Transverse colon (tissue), 4 donors: ENCODE measurements at places on chromosomes 5 and 9. TPM values are rescaled to one million over a fixed set of nuclear protein-coding genes. Genes with fewer than 3 reads are reported as not detected.

DNA sequence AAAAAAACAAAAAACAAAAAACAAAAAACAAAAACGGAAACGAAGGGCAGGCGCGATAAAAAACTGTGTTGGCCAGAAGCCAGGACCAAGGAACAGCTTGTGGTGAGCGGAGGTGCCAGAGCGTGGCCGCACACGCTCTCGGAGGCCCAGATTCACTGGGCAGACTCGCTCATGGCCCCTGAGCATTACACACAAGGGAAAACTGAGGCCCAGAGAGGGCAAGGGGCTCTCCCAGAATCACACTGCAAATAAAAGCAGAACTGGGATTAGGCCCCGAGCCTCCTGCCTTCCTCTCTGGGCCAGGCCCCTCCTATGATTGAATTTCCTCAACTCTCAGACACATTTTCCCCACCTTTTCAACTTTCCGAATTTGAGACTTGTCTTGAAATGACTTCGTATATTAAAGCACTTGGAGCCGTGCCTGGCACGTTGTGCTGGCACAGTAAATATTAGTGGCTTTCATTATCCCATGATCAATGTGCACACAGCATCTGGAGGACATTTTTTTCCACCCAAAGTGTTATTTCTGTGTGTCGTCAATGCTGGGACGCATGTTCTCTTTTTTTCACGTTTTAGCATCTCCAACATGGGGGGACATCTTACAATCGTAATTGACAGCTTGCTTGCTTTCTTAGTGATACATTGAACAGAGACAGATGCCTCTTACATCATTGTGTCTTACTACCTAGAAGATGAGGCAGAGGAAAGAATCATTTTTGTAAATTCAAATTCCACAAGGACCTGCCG, 7.4 kb downstream of the FIBCD1 start:
- no peak for DNase-seq

DNA sequence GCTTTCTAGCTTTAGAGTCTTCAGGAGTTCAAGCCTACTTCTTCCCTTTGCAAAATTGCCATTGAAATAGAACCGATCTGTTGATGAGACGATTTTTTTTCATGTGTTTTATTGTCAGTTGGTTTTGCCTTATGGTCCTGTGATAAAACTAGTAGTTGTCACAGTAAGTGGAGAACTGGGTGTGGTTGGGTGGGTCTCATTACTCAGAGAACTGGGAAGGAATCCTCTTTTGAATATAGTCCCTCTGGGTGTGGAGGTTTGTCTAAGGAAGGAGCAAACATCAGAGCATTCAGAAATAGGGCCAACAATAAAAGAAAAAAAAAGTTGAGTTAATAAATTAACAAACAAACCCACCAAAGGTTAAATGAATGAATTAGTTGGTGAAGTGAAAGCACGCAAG, 69.0 kb downstream of the ALDH1A1 start:
- peak; percentile 20 for DNase-seq

CCDC192 gene
- total RNA-seq: not detected

TMED7 gene
- total RNA-seq: 29.9 TPM

DNA sequence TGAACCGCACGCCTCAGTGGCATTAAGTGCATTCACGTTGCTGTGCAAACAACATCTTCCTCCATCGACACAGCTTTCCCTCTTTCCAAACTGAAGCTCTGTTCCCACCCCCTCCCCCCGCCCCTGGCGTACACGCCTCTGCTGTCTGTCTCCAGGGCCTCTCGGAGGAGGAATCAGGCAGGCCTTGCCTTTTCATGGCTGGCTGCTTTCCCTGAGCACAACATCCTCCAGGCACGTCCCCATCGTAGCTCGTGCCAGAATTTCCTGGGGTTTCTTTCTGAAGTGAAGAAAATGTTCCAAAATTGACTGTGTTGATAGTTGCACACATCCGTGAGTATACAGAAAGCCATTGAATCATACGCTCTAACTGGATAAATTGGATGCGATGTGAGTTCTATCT, 22.3 kb upstream of the TMEM250 start:
- no peak for DNase-seq

C9orf50 gene
- total RNA-seq: not detected

DNA sequence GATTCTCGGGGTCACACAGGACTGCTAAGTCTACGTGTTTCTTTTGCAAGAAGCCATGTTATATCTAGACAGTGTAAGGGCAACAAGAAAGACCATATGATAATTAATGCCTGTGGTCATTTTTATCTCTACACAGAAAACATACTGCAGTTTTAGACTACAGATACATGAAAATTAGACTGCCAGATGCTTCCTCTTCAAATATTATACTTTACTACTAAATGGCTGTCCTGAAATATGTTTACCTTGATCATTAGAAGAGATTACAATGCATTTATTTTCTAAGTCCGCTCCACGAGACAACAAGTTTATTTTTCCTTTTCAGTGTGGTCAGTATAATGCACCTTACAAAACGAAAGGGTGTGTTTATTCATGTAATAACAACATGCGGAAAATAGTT, 147.6 kb downstream of the KIAA0825 start:
- no peak for DNase-seq

DNA sequence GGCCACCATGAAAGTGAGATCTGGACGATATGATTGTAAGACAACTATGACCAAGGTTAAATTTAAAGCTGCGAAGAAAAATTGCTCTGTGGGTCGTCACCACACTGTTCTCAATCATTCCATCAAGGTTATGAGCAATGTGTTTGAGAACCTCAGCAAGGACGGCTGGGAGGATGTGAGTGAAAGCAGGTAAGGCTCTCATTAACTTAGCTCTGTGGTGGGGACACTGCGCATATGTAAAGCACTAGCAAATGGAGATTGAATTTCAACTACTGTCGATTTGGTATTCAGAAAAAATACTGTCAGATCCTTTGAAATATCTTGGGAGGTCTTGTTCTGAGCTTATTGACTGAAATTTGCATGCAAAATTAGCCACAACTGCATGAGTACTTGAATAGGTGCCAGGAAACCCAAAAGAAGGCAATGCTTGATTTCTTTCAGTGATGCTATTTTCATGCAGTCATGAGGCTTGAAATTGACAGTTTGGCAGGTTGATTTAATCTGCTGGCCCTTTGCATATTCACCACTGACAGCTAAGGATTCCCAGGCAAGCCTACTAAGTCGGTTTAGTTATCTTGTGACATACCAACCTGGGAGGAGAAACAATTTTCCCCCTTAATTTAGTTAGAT, 183.9 kb upstream of the SH3GL2 start:
- no peak for DNase-seq

SLC4A9 gene
- total RNA-seq: 0.48 TPM

GRCh38 chr9:109403766-109404320, 83.0 kb upstream of the EPB41L4B start:
- no peak for DNase-seq

DNA sequence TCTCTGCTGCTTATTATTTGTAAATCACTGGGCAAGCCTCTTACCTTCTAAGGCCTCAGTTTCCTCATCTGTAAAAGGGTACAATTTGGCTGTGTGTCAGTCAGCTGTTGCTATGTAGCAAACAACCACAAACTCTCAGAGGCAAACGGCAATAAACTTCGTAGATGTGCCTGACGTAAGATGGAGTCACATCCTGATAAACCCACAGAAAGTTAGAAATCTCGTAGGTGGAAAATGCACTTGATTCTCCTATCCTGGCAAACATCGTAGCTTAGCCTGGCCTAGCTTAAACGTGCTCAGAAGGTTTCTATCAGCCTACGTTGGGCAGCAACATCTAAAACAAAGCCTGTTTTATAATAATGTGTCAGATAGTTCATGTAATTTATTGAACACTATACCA, 35.0 kb upstream of the UNC5A start:
- no peak for DNase-seq

- no peak for DNase-seq
These were observed 295.9 kb downstream of the CEMIP2 start for GRCh38 chr9:71472400-71472799.

LCN12 gene
- total RNA-seq: 2.9 TPM

DNA sequence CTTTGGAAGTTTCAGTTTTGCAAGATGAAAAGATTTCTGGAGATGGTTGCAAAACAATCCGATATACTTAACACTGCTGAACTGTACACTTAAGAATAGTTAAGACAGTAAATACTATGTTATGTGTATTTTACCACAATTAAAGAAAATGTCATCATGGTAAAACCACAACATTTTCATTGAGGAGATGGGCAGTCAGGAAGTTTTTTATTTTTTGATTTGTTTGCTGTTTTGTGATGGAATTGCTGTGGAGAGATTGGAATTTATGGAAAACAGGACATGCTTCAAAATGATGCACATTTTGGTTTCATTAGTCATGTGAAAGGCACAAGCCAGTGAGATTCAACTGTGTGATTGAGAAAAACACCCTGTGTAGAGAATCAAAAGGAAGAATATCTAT, 90.5 kb upstream of the AGXT2 start:
- no peak for DNase-seq

- no peak for DNase-seq
These were observed 43.3 kb downstream of the ZNF618 start for GRCh38 chr9:113919382-113919781.

DNA sequence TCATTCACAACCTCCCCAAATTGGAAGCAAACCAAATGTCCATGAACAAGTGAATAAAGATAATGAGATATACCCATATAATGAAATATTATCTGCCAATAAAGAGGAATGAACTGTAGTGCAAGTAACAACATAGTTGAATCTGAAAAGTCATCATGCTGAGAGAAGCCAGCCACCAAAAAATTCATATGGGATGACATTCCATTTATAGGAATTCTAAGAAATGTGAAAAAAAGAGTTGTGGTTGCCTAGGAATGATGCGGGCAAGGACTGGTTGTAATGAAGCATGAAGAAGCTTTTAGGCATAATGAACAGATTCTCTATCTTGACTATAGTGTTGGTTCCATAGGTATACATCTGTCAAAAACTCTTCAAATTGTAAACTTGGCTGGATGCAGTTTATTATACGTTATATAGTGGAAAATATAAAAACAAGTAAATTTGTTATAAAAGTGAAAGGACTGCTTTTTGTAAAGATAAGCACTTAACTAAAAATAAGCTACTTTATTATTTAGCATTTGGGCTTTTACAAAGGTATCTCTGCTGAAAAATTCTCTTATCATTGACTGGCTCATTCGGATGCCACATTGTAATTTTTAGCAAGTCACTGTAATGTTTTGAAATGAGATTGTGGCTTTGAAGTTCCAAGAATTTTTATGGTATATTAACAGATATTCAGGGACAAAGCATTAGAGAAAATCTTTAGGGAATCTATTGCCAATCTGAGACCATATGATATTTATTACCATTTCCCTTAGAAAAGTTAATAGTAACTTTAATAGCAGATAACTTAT, 21.2 kb upstream of the TTC23L start:
- DNase-seq: no peak

- no peak for DNase-seq
These were observed 587.4 kb downstream of the PRELID2 start for GRCh38 chr5:145247745-145248040.

GRCh38 chr5:9605041-9605838, 24.9 kb downstream of the TAS2R1 start:
- DNase-seq: no peak

- DNase-seq: no peak
These were observed 191.8 kb downstream of the GAS1 start for GRCh38 chr9:86755561-86755941.

DNA sequence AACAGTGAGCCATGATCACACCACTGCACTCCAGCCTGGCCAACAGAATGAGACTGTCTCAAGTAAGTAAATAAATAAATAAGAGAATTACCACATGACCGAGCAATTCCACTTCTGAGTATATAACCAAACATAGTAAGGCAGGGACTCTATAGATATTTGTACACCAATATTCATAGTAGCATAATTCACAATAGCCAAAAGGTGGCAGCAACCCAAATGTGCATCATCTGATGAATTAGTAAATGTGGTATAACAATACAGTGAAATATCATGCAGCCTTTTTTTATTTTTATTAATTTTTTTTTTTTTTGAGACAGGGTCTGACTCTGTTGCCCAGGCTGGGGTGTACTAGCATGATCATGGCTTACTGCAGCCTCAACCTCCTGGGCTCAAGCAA, 33.1 kb downstream of the ALDH7A1 start:
- DNase-seq: no peak

GRCh38 chr5:109911731-109912130, 222.0 kb downstream of the MAN2A1 start:
- DNase-seq: no peak

GAPT gene
- total RNA-seq: not detected
